ENCODE measurements at places on chromosomes 12 and 14.

- no peak for DNase-seq
These were observed 67.2 kb downstream of the KSR2 start for GRCh38 chr12:117901631-117902030.

DNA sequence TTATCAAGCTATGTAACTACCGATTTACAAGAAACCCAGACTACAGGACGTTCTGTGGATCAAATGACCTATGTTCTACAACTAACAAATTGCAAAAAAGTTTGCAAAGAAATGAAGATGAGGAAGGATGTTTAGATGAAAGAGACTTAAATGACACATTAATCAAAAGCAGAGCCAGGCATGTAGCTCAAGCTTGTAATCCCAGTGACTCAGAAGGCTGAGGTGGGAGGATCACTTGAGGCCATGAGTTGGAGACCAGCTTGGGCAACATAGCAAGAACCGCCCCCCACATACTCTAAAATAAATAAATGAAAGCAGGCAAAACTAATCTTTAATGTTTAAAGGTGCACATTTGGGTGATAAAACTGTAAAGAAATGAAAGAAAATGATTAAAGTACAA is 331.9 kb downstream of the BTG1 start:
- no peak for DNase-seq

DNA sequence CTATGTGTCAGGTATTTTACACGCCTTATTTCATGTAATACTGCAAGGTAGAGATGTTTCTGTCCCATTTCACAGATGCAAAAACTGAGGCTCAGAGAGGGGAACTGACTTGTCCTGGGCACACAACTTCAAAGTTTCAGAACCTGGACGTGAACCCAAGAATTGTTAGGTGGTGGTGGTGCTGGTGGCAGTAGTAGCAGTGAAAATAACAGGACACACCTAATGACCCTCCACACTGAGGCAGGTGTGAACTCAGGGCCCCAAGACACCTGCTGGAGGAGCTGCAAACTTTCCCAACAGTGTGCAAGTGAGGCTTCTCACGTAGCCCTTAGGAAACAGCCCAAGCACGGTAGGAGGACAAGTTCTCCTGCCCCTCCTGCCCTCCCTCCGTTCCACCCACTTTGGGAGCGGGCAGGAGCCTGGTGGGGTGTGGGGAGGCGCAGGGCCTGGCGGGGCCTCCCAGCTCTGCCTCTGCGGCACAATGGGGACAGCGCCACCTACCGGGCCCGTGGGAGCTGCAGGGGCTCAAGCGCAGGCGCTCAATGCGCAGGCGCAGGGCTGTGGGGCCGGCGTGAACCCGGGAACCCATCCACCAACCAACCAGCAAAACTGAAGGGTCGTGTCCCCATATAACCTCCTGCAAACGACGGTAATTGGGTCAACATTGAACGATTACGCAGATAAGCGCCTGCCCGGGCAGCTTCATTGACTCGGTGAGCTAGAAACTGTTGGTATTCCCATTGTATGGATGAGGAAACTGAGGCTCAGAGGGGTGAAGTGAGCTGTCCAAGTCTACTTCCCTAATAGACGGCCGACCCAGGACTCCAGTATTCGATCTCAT is 12.0 kb upstream of the TRPV4 start:
- DNase-seq: peak; percentile 89

GRCh38 chr12:113684908-113685782 is 213.5 kb upstream of the LHX5 start:
- DNase-seq: no peak

GRCh38 chr12:128840862-128841468 is 12.3 kb upstream of the GLT1D1 start:
- DNase-seq: no peak

- DNase-seq: no peak
These were observed 80.5 kb upstream of the TMCC3 start for GRCh38 chr12:94730847-94731246.

DNA sequence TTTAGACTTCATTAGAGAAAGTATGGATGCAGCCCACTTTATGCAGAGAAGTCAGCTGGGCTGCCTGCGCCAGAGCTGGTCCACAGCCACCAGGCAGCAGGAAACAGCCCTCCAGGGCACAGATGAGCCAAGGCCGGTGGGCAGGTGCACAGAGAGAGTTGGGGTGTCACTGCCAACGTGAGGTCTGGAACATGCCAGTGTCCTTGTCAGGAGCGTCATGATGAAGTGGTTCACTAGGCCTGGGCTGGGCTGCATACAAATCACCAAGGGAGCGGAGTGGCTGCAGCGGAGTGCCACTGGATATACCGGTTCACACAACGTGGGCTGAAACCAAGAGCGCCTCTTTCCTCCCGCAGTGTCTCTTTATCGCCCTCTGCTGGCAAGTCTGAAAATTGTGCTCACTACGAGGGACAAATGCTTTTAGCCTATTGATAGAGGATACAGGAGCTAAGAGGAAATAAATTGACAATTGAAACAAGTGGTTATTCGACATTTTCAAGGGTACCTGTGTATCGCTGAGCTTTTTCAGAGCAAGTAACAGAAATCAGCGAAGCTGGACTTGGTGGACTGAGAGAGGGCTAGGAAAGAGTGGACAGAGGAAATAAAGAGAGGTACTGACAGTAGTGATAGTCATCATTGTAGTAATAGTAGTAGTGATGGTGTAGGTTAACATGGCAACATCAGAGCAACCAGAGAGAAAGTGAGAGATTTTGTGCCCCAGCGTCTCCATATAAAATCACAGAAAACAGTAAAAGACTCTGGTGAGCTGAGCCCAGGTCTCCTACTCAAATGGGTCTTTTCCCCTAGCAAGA is 52.0 kb upstream of the ITPR2 start:
- peak; percentile 81 for DNase-seq

DNA sequence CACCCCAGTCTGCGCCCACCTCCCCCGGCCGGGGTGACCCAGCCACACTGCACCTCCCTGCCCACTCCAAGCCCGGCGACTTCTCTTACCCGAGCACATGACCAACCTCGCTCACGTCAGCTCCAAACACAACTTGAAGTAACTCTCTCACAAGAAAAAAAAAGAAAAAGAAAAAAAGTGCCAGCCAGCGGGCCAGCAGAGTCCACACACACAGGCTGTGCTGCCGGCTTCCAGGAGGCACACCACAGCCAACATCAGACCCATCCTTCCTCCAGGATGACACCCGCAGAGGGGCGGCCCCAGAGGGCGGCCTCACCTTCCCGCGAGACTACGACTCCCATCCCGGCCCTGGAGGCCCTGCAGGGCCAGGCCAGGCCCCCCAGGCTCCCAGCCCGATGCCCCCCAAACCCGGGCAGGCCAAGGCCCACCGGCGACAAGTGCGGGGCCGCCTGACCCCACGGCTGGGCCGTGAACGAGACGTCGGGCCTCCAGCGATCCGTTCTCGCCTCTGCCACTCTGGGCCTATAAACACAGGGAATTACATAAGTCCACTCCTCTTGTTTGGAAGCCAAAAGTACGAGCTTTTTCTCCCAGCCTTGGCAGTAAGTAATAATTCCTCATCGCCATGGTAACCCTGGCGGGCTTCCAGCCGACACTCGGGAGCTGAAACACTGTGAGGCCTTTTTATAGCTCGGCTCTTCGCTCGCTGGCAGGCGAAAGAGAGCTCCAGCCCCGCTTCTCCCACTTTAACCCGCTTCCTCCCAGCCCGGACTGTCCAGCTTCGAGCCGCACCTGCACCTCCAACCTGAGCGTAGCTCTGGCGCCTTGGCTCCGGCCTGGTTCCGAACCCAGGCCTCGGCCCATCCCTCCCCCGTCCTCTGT is 49.1 kb downstream of the NCOR2 start:
- DNase-seq: no peak

DNA sequence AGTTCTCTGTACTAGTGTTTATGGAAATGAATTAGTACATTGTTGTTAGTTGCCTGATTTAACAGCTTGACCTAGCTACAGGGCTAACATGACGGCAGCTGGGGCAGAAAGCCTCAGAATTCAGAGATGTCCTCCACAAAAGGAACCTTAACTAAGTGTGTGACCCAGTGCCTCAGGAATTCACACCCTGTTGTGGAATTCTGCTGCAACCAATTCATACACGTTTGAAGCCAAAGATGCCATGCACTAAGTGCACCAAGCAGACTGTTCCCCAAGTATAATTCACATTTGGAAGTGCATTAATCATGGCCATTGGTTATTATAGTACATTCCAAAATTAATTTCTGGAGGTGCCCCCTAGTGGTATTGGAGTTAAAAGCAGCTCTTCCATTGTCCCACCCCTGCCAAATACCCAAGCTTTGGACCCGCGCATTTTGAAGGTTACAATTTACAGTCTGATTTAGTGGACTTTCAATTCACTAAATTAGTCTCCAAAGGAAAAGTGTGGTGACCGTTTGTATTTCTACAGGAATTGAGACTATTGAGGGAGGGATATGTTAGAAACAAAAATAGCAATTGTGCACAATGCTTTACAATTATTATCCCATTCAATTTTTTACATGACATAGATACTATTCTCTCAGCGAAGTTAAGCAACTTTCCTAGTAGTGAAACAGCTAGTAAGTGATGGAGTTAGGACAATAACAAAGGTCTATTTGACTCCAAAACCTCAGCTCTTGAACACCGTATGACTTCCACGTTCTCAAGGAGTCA is 85.9 kb downstream of the PAX9 start:
- no peak for DNase-seq

- peak; percentile 55 for DNase-seq
These were observed 883 bp downstream of the FOXJ2 start for GRCh38 chr12:8033153-8034044.

Data from activated CD8-positive, alpha-beta memory T cell treated with anti-CD3 and anti-CD28 coated beads, Interleukin-2, amount 50 U/mL, for 4 hours (primary cell).